ENCODE measurements at places on chromosomes 3 and 15.

GRCh38 chr3:27796365-27796875 is 74.3 kb upstream of the EOMES start:
- DNase-seq = no peak

- no peak for DNase-seq
Observed at GRCh38 chr3:129039271-129040038, 21.1 kb upstream of the GP9 start.

GRCh38 chr3:176574786-176575185 is 622.5 kb downstream of the TBL1XR1 start:
- DNase-seq = no peak

DNA sequence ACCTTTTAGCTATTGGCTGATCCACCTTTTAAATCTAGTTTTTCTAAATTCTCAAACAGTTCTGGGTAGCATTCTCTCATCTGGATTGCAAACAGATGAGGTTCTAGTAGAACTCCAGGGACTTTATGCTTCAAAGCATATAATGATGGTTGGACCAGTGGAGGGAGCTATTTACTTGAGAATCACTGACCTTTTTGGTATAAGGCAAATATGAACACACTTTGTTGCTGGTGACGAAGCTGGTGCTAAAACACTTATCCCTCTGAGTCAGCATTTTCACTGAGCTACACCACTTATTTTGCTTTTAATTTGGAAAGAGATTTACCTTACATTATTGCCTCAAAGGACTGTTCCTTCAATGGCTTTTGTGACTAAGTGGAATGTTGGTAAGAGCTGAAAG is 58.6 kb upstream of the SLITRK3 start:
- no peak for DNase-seq

GRCh38 chr3:120172070-120172469 is 77.8 kb upstream of the GSK3B start:
- DNase-seq = no peak

- DNase-seq = no peak
Observed at GRCh38 chr3:177341736-177342419, 144.6 kb upstream of the TBL1XR1 start.

DNA sequence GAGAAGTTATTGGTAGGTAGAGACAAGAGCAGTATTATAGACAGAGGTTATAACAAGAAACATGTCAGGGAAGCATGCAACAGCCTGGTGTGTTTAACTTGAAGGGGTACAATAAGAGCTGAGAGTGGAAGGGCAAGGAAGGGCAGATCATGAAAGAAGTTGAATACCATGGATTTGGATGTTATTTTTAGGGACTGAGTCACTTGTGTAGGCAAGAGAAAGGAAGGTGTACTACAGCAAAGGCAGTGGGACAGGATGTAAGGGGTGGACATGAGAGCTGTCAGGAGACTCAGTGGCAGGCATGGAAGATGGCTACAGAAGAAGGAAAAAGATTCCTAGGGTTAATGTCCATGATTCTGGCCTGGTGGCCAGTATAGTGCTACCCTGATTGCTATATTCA is 66.4 kb downstream of the TFG start:
- DNase-seq = no peak

- DNase-seq = peak; percentile 44
Observed at GRCh38 chr3:45994419-45995235, 997 bp downstream of the FYCO1 start.

DNA sequence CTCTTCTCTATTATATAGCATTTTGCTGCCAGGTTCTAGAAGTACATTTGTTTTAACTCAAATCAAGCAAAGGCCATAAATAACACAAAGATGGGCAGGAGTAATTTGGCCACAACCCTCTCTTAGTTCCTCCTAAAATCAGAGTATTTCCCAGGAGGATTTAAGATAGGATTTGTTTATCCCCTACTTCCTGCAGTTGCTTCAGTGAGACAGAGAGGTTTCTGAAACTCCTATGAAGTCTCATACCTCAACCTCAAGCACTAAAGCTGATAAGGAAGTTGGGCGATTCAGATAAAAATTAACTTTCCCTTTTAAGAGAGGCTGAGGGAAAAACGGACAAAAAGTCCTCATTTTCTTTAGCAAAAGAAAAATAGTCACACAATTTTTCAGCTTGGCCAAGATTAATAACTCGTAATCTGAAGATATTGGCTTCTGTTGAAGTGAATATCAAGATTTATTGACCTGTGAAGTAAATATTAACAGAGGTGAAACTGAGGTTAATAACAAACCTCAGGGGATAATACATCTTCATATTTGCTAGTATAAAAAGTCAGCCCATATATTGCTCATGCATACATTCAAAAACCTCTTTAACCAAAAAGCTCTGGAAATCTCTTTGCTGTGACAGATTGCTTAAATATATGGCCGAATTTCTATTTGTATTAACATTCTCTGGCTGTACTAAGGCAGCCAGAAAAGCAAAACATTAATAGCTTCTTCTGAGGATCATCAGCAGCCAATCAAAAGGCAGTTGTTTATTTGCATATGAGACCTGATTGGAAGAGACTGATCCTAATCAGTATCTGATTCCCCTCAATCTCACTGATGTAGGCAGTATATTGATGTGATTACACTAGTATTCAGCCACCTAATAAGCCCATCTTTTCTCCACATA is 90.6 kb upstream of the GADL1 start:
- no peak for DNase-seq

DNA sequence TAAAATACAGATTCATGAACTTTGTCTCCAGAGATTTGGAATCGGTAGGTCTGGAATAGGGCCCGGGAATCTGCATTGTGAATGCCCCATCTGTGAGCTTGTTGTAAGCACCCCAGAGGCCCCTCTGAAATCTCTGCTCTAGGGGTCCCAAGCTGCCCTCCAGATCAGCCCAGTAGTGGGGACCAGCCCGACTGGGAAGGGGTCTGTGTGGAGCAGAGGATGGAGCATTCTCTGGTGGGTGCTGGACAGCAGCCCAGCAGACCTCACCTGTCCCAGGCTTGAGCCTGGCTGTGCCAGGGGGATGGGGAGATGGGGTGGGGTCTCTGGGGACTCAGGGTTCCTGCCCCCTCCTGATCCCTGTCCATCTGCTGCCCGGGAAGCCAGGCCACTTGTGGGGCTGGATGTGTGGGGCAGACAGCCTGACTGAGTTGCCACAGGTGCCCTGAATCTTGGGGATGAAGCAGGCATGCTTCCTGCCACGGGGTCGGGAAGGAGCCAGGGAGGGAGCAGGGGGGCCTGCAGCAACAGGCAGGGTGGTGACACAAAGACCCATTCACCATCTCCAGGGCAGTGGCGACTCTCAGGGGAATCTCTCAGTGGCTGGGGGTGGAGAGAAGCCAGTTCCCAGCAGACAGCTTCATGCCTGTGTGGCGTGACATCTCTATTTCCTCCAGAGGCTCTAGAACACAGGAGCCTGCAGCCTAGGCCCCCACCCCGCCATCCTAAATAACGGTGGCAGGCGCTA is 99.3 kb downstream of the WNT7A start:
- DNase-seq = no peak

DNA sequence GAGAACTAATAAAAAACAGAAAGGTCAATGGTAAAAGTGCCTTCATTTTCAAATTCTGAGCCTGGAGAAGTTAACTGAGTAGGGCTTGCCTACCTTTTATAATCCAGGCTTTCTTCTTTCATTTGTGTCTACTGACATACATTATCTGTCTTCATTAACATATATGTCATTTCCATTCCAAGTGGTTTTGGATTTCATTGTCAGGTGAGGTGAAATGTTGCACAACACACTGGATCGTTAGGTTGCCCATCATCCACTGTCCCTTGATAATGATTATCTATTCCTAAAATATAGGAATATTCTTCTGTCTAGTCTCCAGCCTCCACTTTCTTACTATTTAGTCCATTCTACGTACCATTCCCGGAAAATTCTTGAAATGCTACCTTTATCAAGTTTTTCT is 55.0 kb upstream of the CP start:
- no peak for DNase-seq

All from GM19239 (cell line).